ENCODE measurements at places on chromosomes 2 and 18.

GRCh38 chr2:102618452-102619413 lies 620 bp upstream of the SLC9A2 start:
- DNase-seq = no peak

- no peak for DNase-seq
Measured at GRCh38 chr2:190862571-190862991, 18.0 kb upstream of the GLS start.

DNA sequence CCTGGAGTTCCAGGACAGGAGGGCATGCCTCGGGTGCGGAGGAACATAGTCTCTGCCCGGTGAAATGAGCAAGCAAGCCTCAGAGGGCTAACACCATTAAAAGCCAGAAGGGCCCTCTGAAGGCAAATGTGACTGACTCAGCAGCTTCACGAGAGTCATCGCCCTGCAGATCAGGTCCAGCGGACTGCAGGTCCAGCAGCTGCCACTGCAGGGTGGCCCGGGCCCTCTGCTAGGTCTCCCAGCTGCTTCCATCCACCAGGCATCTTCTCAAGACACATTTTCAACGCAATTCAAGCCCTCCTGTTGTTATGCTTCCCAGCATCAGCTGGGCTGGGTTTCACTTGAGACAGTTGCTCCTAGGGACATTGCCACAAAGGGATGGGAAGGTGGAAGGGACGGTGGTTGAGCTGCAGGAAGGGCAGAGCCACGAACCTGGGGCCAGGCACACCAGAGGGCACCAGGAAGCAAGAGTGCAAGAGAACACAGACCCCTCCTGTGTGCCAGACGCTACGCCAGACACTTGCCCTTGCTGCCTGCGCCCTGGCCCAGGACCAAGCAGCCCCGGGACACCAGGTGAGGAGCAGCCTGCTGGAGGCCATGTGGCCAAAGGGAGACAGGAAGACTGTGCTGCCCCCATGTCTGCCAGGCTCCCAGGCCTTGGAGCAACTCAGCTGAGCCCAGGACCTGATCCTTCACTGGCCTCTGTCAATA lies 173.0 kb downstream of the HDAC4 start:
- DNase-seq = no peak

DNA sequence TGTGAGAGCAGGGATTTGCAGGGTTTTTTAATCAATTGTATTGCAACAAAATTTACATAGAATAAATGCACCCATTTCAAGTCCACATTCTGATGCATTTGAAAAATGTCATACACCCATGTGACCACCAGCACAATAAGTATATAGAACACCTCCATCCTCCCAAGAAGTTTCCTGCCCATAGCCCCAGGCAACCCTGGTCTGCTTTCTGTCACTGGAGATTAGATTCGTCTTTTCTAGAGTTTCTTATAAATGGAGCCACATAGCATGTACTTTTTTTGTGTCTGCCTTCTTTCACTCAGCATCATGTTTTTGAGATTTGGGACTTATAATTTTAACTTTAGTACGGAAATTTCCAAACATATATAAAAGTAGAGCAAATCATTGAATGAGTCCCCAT lies 127.2 kb upstream of the EPAS1 start:
- no peak for DNase-seq

GRCh38 chr2:182836451-182836850 lies 30.0 kb downstream of the FRZB start:
- no peak for DNase-seq

- no peak for DNase-seq
Measured at GRCh38 chr18:34551824-34552223, 158.3 kb upstream of the DTNA start.
